ENCODE measurements at places on chromosomes 3 and 15.

DNA sequence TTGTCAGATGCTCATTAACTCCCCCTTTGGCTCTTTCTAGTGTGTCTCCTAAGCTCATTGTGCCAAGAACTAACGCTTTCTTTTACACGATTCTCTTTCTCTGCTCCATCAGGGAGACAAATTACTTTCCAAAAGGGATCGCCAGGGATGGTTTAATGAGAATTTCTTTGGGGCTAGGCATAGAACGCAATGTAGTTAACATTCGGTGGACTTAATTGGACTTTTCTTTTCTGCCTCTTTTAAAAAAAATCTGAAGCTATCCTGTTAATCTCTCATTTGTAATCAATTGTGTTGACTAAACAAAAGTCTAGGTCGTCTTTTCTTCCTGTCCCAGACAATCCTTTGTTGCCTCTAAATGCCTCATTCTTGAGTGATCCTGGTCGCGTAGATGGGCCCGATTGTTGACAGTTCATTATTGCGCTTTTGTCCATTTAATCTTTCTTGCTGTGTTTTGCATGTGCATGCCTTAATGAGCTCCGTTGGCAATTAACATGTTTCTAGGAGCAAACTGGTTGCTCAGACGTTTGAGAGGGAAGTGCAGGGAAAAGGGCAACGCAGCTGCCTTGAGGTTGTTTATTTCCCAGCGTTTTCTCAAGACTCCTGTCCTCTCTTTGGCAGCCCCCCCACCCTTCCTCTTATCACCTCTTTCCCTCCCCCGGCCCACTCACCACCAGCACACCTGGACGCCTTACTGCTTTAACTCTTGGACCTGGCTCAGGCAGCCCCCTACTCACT lies 7.8 kb downstream of the FEZF2 start:
- DNase-seq = no peak

DNA sequence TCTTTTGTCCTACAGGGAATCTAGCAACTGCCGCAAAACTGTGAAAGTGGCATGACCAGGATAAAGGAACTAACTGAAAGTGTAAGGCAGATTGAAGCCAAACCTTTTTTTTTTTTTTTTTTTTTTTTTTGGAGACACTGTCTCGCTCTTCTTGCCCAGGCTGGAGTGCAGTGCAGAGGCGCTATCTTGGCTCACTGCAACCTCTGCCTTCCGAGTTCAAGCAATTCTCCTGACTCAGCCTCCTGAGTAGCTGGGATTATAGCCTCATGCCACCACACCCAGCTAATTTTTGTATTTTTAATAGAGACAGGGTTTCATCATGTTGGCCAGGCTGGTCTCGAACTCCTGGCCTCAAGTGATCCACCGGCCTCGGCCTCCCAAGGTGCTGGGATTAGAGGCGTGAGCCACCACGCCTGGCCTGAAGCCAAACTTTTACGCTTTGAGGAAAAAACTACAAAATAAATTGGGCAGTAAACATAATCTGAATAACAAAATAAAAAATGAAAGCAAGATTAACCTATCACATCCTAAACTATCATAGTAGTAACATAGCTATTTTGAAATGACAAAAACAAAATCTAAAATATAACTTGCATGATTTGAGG lies 9.7 kb downstream of the SLTM start:
- no peak for DNase-seq

DNA sequence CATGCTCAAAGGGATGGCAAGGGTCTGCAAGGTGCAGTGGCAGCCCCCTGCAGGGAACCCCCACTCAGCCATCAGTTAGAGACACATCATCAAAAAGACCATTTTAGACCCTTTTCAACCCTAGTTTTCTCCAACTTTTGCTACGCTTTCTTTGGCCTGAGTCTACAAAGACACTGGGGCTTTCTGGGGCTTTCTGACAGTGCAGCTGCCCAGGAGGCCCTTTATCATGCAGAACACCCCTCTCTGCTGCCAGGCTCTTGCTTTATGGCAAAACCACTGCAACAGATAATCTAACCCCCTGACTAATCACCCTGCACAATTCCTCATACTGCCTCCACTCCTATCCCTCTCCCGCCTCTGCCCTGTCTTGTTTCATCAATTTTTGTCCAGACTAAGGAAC lies 2.4 kb downstream of the NMNAT3 start:
- no peak for DNase-seq

DNA sequence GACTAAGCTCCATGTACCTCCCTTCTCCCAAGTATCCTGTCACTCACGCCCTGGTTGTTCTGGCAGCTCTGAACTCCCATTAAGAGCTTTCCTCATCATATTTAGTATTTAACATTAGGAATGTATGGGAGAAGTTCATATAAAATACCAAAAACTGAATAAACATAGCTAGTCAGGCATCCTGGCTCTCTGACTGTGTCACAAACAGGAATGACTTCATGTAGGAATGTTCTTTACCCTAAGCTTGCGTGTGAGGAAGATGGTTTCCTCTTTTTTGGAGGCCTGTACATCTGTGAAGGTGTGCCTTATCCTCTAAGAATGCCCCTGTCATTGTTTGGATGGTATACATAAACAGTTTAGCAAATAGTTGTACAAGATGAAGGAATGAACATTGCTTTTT lies 38.6 kb downstream of the SEMA6D start:
- DNase-seq = no peak

GRCh38 chr3:46497556-46498265 lies at the start of gene RTP3:
TSS of gene RTP3 (plus strand) at chr3:46497976. CDS start at chr3:46498063, 87 bp downstream.
- DNase-seq = no peak

DNA sequence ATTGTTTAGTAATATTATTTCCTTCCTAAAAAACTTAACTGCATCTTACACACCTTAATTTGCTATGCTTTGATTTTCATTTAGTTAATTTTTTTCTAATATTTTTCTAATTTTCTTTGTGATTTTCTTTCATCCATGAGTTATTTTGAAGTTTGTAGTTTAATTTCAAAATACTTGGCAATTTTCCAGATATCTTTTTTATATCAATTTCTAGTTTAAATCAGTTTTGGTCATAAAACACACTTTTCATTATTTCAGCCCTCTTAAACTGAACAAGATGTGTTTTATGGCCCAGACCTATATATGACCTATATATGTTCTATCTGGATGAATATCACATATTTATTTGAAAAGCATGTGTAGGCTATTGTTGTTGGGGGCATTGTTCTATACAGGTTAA lies 759.9 kb upstream of the SGO1 start:
- no peak for DNase-seq

- DNase-seq = no peak
Observed at GRCh38 chr3:20376665-20377217, 190.7 kb upstream of the SGO1 start.

DNA sequence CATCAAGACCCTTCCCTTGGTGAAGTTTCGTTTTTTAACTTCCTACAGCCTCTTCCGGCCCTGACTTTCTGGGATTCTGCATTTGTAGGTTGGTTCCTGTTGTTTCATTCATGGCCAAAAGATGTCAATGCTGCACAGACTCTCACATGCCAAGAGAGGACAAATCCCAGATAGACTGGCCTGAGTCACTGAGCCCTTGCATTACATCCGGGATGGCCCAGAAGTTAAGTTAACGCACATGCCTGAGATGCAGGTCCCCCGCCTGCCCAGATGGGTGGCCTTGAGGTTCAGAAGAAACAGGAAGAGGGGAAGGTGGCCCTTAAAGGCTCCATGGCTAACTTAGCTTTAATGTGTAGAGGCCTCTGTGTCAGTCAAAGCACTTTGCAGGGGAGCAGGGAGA lies 51.6 kb upstream of the SRGAP3 start:
- DNase-seq = no peak

- no peak for DNase-seq
Observed at GRCh38 chr15:84643838-84644237, 10.2 kb downstream of the WDR73 start.

GRCh38 chr3:194204042-194204987 lies 68.4 kb downstream of the HES1 start:
- no peak for DNase-seq

DNA sequence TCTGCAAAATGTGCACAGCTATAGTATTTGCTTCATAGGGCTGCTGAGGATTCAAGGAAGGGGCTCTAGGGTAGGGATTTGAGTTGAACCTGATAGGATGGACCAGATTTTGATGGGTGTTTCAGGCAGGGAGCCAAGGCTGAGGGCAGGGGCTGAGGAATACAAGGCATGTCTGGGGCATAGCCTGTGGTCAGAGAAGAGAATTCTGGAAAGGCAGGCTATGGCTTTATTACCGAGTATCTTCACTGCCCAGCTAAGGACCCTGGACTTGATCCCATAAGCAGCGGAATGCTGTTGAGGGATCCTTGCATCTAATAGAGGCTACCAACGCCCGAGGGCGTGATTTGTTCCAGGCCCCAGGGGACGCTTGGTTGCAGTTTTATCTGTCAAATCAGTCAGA lies 193.0 kb upstream of the TLE3 start:
- DNase-seq = no peak

GRCh38 chr3:196124608-196125007 lies 42.7 kb upstream of the TFRC start:
- peak; percentile 64 for DNase-seq

GRCh38 chr3:32469151-32469874 lies 33.3 kb downstream of the CMTM6 start:
- DNase-seq = no peak

GRCh38 chr3:31947671-31948091 lies 33.4 kb downstream of the OSBPL10 start:
- DNase-seq = no peak

DNA sequence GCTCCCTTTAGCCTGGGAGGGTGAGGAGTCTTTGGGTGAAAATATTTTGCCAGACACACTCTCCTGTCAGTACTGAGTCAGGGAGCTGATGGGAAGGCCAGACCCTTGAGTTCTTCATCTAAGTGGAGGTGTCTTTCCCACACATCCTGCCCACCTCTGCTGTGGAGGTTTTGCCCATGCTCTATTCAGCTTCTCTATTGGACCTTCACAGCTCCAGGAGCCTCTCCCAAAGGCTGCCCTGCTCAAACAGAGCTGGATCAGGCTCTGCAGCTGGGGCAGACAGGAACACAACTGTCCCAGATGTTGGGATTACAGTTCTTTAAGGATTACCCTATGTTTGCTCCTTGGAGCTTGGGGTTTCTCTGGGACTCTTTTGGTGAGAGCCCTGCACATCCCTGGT lies 77.9 kb downstream of the SPSB4 start:
- DNase-seq = no peak

DNA sequence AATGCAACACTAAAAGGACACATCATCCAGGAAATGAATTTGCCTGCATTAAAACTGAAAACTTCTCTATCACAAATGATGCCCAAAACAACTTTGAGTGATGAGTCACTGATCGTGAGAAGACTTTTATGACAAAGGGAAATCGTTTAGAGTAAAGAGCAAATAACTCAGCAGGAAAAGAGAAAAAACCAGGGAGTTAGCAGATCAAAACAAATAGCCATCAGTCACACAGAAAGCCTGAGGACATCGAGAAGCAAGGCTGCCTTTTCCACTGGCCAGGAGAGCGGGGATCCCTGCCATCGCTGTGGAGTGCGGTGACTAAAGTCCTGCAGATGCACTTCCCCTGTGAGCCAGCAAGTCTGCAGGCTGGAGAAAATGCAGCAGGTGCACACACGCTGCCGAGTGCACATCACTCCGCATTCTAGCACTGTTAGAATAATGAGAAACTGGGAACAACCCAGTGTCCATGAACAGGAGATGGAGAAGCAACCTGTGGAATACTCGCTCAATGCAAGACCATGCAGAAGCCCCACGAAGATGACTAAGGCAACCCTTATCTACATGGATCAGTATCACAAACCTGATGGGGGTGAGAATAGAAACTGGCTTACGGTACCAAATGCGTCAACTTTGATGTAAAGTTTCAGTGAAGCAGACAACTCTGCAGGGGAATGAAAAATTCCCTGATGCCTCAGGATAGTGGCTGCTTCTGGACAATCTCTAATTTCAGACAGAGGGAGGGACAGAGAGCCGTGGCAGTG lies 86.4 kb downstream of the NSMCE3 start:
- DNase-seq = no peak

DNA sequence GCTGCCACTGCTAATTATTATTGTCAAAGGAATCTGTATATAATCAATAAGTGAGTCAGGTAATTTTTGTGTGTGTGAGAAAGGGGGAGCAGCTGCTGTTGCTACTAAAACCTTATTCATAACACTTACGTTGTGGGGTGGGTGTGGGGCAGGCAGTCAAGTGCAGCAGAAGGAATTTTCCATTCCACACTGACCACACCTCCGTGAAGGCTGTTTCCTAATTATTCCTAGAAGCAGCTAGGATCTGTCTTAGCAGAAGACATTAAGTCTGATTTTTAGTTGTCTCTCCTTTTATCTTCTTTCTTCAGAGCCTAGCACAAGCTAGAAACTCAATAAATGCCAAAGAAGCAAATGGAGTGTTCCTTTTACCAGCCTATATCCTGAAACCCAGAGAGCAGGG lies 4.0 kb upstream of the U2SURP start:
- no peak for DNase-seq

GRCh38 chr3:49787182-49787464 lies 781 bp upstream of the IP6K1 start:
- no peak for DNase-seq

- DNase-seq = no peak
Observed at GRCh38 chr3:122890077-122890719, 95.3 kb downstream of the SLC49A4 start.

GRCh38 chr3:150589759-150590158 lies 13.4 kb upstream of the SELENOT start:
- DNase-seq = peak; percentile 20

- no peak for DNase-seq
Observed at GRCh38 chr3:60010781-60011180, 961.0 kb upstream of the CFAP20DC start.

DNA sequence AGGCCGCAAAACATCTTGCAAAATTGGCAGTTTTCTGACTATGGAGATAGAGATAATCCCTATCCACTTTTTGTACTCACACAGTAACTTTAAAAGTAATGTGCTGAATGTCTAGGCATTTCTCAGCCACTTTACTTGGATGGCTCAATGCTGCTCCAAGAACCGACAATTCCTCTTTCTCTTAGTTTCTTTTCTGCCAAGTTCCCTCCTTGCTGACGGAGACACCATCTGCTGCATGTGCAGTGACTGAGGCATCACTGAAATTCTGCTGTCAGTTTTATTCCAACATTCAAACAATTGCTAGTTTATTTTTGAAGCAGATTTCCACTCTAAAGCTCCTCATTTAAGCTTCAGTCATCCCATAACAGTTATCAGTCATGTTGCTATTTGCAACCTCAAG lies 116.0 kb upstream of the RBMS3 start:
- no peak for DNase-seq

GRCh38 chr3:187292181-187292580 lies 644 bp upstream of the MASP1 start:
- no peak for DNase-seq

DNA sequence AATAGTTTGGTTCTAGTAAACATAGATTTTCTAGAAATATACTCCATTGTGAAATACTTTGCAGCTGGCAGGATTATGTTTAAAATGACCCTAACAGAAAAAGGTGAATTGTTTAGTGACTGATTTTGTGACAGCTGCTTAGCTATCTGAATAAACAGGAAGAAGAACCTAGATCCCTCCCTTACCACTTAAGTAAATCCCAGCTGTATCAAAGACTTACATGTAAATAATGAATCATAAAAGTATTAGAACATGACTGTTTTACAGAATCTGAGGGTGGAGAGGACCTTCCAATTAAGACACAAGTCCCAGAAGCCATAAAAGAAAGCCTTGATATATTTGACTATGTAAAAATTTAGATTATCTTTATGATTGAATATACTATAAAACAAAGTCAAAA lies 15.9 kb downstream of the SLC49A4 start:
- DNase-seq = no peak

- peak; percentile 71 for DNase-seq
Observed at GRCh38 chr3:33438881-33439545, 1.2 kb downstream of the UBP1 start.
